Foreskin keratinocyte (primary cell): ENCODE measurements at places on chromosomes 4 and X. TPM values are rescaled to one million over a fixed set of nuclear protein-coding genes. Genes with fewer than 3 reads are reported as not detected.
A peak's percentile ranks its signal among the peaks of the same experiment; 100 is the strongest.

F11 gene
- not detected in 2 replicates for total RNA-seq

PACRGL gene
- 18.2 and 19.6 TPM in 2 replicates for total RNA-seq

DNA sequence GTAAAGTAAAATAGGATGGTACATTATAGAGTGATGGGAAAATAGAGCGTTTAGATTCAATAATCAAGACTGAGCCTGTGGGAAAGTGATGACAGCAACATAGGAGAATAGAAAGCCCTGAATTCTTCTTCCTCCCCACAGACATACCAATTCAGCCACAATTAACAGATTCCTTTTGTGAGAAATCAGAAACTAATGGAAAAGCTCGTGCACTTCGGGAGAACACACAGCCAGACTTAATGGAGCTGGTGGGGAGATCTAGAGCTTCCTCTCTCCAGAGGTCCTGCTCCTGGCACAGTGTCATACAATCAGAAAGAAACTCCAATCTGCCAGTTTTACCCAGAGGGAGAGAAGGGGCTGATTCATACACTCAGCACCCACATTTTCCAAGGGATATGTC is 676.3 kb upstream of the BOD1L1 start:
- no peak for DNase-seq

PLRG1 gene
- 70.9 and 73.3 TPM in 2 replicates for total RNA-seq

DNA sequence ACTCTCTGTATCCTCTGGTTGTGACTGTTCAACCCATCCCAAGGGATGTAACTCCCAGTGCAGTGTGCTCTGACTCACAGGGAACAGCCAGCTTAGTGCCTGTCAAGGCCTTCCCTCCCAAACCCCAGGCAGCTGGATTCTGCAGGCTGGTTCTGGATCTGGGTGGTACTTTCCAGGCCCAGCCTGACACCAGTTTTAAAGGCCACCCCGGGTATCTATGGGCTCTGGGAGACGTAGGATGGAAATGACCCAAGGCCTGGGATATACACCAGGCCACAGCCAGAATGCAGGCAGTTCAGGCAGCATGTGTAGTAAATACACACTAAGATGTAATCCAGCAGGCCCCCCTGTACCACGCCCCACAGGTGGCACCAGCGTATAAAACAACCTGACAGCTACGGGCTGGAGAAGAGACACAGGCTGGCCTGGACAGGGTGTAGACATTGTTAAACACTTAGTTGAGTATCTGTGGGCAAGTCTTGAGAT is 64.2 kb downstream of the SPINK2 start:
- DNase-seq = peak; percentile 76

DNA sequence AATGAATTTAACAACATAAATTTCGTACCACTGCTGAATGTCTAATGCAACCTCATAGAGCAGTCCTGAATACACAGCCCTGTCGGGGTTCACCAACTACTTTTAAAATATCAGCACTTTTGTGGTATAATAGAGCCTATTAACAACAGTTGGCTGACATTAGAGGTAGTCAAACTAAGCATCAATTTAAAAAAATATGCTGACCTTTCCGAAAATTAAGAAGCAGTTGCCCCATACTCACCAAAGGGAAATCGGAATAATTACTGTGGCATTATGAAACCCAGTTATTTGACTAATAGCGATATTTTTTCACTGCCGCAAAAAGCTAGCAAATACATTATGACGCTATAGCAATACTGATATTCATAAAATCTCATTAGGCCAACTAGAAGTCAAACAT is 273.5 kb upstream of the PPARGC1A start:
- DNase-seq = no peak

- DNase-seq = no peak
Measured at GRCh38 chrX:130578906-130579305, 177.1 kb downstream of the RBMX2 start.

- no peak for DNase-seq
Measured at GRCh38 chr4:38499101-38499500, 164.9 kb upstream of the KLF3 start.

UGT2B10 gene
- total RNA-seq = not detected in 2 replicates

DNA sequence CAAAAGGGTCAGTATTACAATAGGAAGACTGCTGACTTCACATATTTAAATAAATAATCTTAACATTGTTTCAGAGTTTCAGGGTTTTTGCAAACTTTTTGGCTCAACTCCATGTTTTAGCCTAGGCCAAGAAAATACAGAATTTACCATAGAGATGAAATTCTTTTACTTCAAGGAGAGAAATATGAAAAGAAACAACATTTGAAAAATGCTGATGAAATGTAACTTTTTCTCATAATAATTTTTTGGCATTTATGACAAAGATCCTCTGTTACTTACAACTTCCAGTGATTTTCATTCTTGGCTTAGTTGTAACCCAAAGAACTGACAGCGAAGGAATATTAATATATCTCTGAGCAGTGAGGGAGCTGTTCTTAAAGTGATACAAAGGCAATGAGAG is 316.1 kb upstream of the EMCN start:
- DNase-seq = no peak

DNA sequence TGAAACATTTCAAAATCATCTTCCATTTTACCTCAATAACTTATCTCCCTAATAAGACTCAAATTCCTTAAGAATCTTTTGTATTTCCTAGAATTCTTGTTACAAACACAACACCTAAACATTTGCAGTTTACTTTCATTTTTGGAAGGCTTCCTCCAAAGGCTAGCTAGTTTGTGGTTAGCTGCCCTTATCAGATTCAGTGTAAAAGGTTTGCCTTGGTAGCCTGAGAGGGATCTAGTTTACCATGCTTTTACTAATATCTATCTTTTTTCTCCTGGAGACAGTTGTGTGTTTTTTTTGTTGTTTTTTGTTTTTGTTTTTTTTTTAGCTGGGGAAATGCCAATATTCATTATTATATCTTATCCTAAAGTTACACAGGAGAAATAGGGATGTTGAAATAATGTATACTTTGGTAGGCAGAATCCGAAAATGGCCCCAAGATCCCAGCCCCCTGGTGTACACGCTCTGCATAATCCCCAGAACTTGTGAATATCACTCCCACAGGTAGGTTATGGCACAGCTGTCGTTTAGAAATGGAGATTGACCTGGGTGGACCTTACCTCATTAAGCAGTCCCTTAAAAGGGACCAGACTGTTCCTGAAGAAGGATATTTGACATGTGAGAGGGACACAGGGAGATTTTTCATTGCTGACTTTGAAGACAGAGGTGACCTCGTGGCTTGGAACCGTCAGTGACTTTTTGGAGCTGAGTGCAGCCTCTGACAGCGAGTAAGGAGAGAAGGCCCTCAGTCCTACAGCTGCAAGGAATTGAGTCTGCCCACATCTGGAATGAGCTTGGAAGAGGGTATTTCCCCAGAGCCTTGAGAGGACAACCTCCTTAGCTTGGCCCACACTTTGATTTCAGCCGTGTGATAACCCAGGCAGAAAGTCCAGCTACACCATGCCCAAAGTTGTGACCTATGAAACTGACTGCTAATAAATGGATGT is 33.4 kb downstream of the SEPTIN11 start:
- no peak for DNase-seq

DNA sequence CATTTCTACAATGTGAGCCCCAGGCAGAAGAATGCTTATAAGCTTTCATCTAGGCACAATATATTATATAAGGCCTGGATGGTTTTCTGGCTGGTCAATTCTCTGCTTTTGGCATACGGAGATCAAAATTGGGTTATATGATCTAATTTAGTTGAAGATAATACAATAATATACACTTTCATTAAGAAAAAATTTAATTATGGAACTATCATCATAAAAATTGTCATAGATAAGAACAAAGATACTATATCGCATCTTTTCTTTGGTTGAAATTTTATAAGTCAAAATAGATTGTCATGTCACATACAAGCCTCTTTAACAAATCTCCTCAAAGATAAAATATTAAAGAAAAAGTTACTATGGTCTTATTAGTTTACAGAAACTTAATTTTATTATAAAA is 17.1 kb downstream of the DMD start:
- DNase-seq = no peak

- peak; percentile 12 for DNase-seq
Measured at GRCh38 chr4:98908703-98909262, 20.1 kb downstream of the EIF4E start.

GPRASP3 gene
- total RNA-seq = 3.6 and 4.3 TPM in 2 replicates

SLC9B2 gene
- 15.9 and 16.8 TPM in 2 replicates for total RNA-seq

BTK gene
- 0.07 TPM in 1 of 2 replicates, not detected in the other for total RNA-seq

GRCh38 chrX:2673611-2674010 is 17.5 kb upstream of the CD99 start:
- DNase-seq = no peak

DNA sequence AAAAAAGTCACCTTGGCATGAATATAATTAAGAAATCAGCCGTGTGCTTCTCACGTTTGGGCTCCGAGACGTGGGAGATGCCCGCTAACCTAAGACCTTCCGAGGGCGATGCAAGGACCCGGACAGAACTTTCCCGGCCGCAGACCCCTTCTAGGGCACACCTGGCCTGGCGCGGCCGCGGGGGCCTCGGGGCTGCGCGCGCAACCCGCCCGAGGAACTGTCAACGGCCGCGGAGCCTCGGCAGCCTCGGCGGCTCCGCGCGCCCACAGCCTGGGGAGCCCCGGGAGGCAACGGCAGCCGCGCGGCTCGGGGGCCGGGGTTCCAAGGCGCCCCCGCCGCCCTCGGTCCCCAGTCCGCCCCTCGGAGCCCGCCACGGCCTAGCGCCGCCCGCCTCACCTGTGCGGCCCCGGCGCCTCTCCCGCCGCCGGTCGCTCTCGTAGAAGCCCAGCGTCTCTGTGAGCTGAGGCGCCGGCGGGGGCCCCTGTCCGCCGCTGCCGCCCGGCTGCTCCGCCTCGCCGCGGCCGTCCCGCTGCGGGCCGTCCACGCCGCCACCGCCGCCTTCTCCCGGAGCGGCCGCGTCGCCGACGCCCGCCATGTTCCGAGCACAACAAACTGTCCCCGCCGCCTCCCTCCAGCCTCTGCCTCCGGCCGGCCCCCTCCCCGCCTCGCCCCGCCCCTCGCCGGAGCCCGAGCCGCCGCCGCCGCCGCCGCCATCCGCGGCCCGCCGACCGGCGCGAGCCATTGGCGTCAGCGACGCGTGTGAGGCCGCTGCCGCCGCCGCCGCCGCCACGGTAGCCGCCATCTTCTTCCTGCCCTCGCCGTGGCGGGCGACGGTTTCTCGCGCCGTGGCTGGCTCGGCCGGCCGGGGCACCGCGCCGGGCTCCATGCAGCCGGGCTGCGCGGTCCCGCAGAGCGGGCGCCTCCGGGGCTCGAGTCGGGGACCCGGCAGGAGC is at the start of gene TAPT1:
Gene TAPT1 (minus strand): TSS at position 609 of the 953 bp plus-strand sequence. CDS start 14 bp downstream, at position 595.
- DNase-seq = no peak

AFM gene
- 0.07 TPM in 1 of 2 replicates, not detected in the other for total RNA-seq

GRCh38 chrX:37873220-37873619 is 25.8 kb upstream of the DYNLT3 start:
- no peak for DNase-seq

- DNase-seq = no peak
Measured at GRCh38 chr4:80027611-80028010, 45.4 kb downstream of the ANTXR2 start.

GRCh38 chr4:37889849-37890800 is 759 bp upstream of the TBC1D1 start:
- DNase-seq = no peak

DNA sequence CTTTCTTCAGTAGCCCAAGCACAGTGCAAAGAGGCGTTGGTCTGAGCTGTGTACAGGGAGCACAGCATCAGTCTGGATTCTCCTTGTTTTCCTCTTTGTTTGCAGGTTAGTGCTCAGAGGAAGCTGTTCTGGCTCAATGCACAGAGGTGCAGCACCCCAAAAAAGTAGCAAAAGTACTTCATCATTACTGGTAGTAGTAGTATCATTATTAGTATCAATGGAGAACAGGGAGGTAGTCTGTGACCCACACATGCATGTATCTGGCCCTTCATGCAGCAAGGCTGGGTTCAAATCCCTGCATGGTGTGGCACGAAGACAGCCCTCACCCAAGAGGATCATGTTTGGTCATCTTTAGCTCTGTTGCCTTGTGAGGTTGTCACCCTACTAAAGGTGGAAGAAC is 68.7 kb downstream of the CXXC4 start:
- DNase-seq = no peak

GRCh38 chr4:41477181-41477905 is 60.6 kb upstream of the LIMCH1 start:
- DNase-seq = no peak

PRRG3 gene
- not detected in 2 replicates for total RNA-seq

DIAPH2 gene
- 10.8 and 12.2 TPM in 2 replicates for total RNA-seq

DNA sequence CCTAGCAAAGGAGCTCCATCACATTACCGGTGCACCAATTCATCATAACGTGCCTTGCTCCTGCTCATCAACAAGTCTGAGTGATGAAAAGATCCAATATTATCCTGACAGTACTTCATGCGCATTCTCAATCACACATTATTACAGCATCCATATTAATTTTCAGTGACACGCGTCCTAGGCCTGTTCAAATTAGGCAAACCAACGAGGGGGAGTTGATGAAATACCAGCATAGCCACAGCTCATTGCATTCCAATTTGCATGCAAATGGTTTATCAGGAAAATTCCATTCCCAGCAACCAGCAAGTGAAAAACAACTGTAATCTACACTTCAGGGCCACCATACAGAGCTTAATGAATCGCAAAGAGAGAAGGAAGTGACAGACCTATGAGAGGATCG is 236.9 kb downstream of the DCLK2 start:
- DNase-seq = no peak

GRCh38 chrX:68203211-68203610 is 230.1 kb downstream of the OPHN1 start:
- no peak for DNase-seq

GRCh38 chrX:154652311-154653047 is 900 bp downstream of the CTAG2 start:
- no peak for DNase-seq

DNA sequence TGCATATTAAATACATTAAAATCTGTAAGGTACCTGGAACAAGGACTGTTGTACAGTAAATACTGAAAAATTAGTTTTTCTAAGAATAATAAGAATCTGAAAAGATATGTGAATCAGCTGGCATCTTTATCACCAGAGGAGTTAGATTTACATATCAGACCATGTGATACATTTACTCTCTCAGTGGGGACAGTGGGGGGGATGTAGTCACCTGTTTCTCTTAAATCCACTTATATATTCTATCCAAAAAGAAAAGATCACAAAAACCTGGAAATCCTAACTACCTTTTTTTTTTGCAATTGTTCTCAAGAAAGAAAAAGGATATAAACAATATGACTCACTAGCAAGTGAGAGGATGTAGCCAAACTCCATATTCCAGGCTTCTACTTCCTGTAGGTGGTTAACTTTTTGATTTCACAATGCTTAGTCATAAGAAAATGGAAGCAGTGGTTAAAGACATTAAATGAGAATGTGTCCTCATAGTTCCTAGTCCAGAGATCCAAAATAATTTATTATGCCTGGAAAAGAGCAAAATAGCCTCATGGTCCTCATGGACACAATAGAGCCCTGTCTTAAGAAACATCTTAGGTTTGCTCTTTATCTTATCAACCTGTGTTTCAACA is 22.5 kb upstream of the MYOZ2 start:
- peak; percentile 90 for DNase-seq

- DNase-seq = no peak
Measured at GRCh38 chrX:149648932-149649331, 17.3 kb upstream of the TMEM185A start.

- DNase-seq = no peak
Measured at GRCh38 chr4:122879001-122879400, 43.4 kb downstream of the NUDT6 start.

- no peak for DNase-seq
Measured at GRCh38 chrX:151703487-151703886, 8.2 kb downstream of the PRRG3 start.

ANXA3 gene
- total RNA-seq = 407 and 415 TPM in 2 replicates
